BJ (cell line): ENCODE measurements at places on chromosomes 5 and 9.

GRCh38 chr5:92147266-92147665 lies 764.1 kb upstream of the ARRDC3 start:
- no peak for DNase-seq

- DNase-seq, result no peak
Measured at GRCh38 chr5:172941067-172941516, 18.1 kb upstream of the RPL26L1 start.

GRCh38 chr5:67030289-67031056 lies 166.1 kb downstream of the CD180 start:
- DNase-seq, result peak; percentile 65

- peak; percentile 62 for DNase-seq
Measured at GRCh38 chr9:91037511-91038482, 236.2 kb downstream of the SYK start.

- no peak for DNase-seq
Measured at GRCh38 chr5:92492908-92493307, 1088.1 kb downstream of the NR2F1-AS1 start.

DNA sequence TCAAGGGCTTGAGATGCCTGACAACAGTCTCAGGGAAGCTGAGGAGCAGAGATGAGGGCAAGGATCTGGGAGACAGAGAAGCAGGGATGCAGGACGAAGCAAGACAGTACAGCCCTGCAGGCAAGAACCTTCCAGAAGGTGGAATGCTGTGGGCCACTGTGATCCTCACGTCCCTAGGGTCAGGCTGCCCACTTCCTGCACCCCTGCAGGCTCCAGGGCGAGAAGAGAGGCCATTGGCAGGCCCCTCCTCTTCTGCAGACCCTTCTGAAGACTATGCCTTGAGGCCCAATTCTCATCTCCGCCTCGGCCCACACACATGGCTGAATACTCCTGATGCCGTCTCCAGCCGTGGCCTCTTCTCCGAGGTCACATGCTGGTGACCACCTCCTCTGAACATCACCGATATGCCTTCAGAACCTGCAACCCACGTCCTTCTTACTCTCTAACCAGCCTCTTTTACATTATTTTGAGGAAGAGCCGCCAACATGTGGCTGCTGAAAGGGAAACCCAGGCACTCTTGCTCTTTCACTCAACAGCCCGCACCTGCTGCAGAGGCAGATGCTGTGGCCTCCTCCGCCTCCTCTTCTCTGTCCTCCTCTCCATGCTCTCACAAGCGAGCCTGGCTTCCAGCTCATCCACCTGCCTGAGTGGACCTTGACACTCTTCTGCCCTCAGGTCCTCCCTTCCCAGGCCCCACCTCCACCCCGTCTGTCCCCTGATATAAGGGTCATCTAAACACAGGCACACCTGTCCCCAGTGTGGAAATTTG lies 181.5 kb downstream of the IRX2 start:
- DNase-seq, result no peak
